H9 (cell line): ENCODE measurements at places on chromosomes 16 and 17.

DNA sequence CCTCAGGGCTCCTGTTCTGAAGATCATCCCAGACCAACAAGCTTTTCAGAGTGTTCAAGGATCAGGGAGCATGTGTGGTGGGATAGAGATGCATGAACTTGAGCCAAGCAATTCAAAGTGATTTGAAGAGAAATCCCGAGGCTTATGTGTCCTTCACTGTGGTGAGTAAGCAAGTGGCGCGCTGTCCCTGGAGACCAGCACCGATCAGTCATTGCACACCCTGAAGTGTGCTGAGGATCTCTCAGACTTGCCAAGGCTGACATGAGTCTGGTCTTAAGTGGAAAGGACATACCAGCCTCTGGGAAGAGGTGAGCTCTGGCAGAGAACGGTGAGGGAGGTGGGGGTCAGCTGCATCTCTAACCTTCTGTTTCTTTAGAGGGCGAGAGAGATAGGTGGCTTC is 43.8 kb upstream of the CDH13 start:
- DNase-seq = no peak

GRCh38 chr17:37842401-37842800 is 81.8 kb upstream of the TBC1D3K start:
- DNase-seq = no peak

DNA sequence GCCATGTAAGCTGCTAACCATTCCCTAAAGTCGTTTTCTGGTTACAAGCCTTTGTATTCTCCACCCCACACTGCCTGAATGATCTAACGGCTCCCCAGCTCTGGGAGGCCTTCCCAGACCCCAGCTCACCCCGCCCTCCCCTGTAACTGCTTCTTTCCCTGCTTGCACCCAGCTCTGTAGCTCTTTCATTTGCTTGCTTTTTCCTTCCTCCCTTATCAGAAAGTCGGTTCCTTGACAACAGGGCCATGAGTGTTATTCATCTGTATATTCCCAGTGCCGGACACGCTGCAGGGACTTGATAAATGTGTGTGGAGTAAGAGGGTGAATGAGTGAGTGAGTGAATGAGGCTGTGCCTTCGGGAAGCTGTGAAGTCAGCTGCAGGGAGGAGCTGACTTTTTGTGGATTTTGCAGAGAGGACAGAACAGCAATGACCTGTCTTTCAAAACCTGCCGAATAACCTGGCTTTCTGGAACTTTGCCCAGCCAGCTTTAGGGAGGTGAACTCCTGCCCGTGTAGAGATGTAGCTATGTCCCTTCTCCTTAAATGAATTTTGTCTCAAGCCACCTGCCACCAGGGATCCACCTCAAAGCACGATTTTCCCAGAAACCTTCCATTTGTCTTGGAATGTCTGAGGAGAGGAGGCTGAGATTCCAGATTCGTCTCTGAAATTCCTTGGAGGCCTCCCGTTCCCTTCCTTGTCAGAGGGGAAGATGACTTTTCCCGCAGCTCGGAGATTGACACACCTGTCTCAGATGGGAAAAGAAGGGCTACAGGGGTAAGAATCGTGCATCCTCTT is 20.0 kb upstream of the CACNG4 start:
- DNase-seq = peak; percentile 36

DNA sequence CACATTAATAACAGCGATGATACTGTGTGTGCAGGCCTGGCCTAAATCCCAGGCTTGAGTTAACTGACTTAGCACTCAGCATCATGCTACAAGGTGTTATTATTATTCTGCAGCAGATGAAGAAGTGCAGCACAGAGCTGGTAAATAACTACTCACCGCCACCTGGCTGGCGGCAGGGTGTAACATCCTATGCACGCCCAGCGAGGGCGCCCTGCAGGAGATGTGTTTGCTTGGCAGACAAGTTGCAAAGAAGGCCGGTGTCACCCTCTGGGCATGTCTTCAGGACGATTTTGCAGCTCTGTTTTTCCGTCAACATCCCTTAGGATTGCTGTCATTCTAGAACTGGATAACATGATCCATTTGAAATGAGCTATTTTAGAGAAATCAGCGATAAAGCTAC is 30.1 kb downstream of the DNAH9 start:
- peak; percentile 88 for DNase-seq

DNA sequence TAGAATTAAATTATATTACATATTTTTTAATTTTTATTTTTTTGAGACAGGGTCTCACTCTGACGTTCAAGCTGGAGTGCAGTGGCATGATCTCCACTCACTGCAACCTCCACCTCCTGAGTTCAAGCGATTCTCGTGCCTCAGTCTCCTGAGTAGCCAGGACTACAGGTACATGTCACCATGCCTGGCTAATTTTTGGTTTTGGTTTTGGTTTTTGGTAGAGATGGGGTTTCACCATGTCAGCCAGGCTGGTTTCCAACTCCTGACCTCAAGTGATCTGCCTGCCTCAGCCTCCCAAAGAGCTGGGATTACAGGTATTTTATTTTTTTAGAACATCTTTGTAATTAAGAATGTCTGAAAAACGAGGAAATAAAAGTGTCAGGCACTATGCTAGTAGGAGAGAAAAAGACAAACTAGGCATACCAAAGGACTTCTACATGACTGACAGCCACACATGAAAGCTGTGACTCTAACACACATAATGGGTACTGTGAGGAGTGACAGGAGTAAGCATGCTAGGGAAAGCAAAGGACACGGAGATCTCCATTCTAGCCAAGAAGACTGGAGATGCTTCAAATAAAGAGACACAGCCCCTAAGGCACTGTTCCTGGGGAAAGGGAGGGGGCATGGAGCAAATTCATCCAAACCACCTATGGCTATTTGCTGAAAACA is 7.3 kb downstream of the GNA13 start:
- no peak for DNase-seq

GRCh38 chr16:75472908-75473877 is 8.7 kb upstream of the TMEM170A start:
- no peak for DNase-seq

- DNase-seq = peak; percentile 99
Observed at GRCh38 chr17:2347805-2348685, 10.7 kb downstream of the SGSM2 start.
